CD4-positive, alpha-beta T cell treated with Interferon alpha-2 for 1 hour (primary cell): ENCODE measurements at places on chromosomes 13 and 19.

DNA sequence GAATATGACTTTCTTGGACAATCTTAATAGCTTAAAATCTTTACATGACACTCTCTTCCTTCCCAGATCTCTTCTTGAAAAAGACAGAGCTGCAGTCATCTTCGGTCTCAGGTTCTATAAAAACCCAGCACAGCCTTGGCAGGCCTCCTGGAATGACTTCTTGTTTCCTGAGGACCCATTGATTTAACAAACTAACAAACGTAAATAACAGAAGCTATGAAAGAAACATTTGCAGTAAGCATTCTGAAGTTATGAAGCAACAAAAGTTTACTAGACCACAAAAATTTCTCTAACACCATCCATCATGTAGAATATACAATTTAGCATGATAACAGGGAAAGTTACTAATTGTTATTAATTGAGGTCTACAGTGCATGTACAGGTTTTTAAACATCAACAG lies 62.8 kb upstream of the STARD13 start:
- no peak for DNase-seq

DNA sequence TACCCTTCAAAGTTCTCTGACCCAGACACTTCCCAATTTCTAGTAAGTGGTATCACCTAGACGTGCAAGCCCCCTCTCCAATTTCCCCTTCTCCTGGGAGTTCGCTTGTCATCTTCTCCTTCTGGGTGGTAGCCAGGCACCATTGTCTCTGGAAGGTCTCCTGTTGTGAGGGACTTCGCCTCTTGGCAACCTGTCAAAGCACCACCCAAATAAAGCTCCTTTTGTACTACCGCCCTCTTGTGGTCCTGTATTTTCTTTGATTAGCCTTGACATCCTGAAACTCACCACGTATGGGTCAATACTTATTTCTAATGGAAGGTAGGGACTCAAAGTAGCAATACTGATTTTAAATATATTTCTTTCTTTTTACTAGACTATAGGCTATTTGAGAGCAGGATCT lies 8.2 kb downstream of the GPC5 start:
- DNase-seq, result peak; percentile 55

DNA sequence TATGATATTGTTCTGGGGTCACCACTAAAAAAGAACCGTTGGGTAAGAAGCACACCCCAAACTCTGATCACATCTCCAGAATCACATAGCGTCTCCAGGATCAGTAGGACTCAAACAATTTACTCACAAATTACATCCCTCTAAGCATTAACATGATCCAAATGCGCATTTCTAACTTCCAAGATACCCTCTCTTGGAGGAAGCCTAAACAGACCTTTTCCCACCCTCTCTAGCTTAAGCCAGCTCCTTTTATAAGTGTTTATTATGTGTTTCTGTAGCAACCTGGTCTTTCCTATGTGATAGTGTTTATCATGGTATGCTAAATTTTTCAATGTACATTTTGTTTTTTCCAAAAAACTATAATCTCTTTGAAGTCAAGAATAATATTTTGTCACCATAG lies 1846.5 kb downstream of the OLFM4 start:
- no peak for DNase-seq

DNA sequence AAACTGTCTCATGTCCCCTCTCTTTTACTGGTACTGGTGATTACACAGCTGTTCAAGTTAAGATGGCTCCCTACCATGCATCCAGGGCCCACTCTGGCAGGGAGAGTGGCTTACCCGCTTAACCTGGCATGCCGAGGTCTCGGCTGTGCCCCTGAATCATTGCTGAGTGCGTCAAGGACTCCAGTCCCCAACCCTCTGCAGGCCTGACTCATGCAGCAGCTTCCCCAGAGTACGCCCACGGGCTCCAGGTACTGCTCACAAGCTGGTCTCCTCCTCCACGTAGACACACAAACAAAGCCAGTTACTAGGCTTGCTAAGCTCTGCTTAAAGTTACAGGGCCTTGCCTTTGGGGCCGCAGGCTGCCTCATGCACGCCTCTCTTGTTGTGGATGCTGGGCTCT lies 447.4 kb downstream of the COG6 start:
- DNase-seq, result peak; percentile 8

- no peak for DNase-seq
Observed at GRCh38 chr19:46067691-46068090, 26.9 kb upstream of the IGFL4 start.

DNA sequence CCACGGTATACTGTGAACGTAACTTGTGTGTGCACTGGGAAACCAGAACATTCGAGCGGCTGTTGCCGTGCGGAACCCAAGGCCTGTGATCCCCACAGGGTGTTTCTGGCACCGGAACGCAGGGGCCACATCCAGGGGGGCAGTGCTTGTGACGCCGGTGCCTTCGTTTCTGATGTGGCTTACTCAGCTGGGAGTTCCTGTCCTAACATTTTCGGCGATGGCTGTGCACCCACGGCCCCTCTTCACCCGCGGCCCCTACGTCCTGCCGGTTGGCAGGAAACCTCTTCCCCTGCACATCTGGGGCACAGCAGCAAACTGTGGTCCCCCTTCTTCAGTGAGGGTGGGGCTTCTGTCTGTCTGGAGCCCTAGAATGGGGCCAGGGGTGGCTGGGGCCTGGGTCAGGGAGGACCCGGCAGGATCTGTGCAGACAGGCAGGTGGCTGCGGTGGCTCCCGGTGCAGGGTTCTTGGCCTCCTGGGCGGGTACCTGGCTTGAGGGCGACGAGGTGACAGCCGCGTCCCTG lies 26.2 kb downstream of the CSNK1G2 start:
- peak; percentile 34 for DNase-seq

GRCh38 chr19:19120308-19121231 lies 17.7 kb downstream of the TMEM161A start:
- DNase-seq, result peak; percentile 22

DNA sequence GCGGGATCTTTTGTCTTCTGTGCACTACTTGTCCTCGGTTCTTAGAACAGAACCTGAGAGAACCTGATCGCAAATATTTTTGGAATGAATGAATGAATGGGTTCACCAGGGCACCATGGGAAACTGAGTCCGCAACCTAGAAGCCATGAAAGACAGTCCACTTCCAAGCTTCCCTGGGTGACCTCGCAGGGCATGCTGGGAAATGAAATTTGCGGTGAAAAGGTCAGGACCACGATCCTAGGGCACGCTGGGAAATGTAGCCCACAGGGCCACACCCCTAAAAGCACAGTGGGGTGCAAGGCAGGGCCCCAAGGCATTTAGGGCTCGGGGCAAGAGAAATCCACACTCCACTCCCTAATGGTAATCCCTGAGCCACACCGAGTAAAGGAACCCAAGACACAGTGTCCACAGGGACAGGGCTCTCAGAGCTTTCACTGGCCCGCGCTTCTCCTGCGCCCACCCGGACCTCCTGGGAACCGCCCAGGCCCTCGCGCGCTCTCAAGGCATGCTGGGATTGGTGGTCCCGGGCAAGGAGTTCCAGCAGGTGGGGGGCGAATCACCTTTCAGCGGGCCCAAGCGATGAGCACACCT lies 1.1 kb upstream of the PPP1R12C start:
- no peak for DNase-seq

DNA sequence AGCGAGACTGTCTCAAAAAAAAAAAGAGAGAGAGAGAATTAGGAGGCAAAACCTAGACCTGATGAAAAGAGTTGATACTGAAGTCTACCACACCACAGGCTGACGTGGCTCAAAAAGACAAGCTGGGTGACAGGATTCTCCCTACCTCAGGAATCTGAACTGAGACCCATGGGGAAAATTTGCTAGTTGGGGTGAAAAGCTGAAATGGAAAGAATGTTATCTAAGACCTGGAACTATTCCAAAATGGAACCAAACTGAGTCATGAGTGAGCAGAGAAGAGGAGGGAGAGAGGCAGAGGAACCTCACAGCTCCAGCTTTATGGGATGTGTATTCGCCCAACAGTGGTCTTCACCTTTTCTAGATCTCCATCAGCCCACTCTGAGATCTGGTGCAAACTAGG lies 11.7 kb downstream of the SMG9 start:
- DNase-seq, result no peak

GRCh38 chr19:531753-532560 lies at the start of gene CDC34:
Gene CDC34 (plus strand): TSS chr19:531760. CDS start chr19:531932, 172 bp downstream.
- DNase-seq, result no peak

GRCh38 chr19:9945319-9945966 lies 9.1 kb upstream of the OLFM2 start:
- no peak for DNase-seq

GRCh38 chr13:93290503-93290902 lies 63.9 kb downstream of the GPC6 start:
- no peak for DNase-seq

DNA sequence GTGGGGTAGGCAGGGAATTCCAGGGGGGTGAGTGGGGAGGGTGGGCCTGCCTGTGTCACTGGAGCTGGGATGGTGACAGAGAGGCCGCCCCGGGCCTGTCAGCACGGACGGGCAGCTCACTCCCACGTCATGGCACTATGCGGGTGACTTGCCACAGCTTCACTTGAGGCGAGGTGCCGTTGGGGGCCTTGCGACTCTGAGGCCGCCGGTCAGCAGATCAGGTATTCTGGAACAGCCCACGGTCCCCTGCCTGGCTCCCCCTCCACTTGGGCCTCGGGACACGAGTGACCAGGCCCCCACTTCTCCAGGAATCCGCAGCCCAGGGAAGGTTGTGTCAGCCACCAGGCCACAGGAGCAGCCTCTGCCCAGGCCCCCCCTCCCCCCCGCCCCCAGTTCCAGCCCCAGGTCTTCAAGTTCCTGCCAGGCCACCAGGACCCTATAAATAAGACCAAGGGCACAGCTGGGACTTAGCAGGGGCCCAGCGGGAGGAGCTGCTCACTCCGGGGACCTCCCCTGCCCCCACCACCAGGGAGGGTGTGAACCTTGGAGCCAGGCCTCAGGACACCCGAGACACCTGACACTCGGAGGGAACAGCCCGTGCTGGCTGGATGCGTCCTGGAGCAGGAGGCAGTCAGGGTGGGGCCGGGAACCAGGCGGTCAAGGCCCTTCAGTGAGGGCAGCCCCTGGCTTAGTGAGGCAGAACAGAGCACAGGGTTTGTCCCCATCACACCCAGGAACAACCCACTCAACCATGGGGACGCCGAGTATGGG lies 2.7 kb upstream of the MIDN start:
- DNase-seq, result no peak

GRCh38 chr13:60139272-60139671 lies 24.5 kb downstream of the DIAPH3 start:
- DNase-seq, result no peak

GRCh38 chr13:94617389-94618000 lies 15.8 kb downstream of the GPR180 start:
- DNase-seq, result peak; percentile 71

- DNase-seq, result no peak
Observed at GRCh38 chr13:48892053-48892687, 83.5 kb upstream of the FNDC3A start.

- peak; percentile 12 for DNase-seq
Observed at GRCh38 chr13:25249001-25249543, 38.2 kb downstream of the MTMR6 start.

GRCh38 chr13:53167561-53167960 lies 138.9 kb downstream of the OLFM4 start:
- no peak for DNase-seq

GRCh38 chr13:104773775-104774174 lies 1707.6 kb upstream of the SLC10A2 start:
- no peak for DNase-seq

DNA sequence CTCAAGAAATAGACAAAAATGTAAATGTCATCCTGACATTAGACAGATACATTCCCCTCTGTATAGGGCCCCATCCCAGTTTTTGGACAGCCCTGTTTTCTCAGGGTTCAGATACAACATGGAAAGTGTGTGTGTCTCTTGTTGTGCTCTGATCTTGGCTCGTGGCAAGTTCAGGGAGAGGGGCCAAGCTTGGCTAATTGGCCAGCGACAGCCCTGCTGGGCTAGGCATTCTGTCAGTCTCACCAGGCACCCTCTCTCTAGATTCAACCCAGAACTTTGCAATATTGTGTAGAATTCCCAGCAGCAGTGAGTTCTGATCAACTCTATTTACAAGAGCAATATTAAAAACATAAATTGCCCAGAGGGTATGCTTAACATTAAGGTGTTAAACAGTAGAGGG lies 30.1 kb downstream of the MTUS2 start:
- DNase-seq, result no peak

DNA sequence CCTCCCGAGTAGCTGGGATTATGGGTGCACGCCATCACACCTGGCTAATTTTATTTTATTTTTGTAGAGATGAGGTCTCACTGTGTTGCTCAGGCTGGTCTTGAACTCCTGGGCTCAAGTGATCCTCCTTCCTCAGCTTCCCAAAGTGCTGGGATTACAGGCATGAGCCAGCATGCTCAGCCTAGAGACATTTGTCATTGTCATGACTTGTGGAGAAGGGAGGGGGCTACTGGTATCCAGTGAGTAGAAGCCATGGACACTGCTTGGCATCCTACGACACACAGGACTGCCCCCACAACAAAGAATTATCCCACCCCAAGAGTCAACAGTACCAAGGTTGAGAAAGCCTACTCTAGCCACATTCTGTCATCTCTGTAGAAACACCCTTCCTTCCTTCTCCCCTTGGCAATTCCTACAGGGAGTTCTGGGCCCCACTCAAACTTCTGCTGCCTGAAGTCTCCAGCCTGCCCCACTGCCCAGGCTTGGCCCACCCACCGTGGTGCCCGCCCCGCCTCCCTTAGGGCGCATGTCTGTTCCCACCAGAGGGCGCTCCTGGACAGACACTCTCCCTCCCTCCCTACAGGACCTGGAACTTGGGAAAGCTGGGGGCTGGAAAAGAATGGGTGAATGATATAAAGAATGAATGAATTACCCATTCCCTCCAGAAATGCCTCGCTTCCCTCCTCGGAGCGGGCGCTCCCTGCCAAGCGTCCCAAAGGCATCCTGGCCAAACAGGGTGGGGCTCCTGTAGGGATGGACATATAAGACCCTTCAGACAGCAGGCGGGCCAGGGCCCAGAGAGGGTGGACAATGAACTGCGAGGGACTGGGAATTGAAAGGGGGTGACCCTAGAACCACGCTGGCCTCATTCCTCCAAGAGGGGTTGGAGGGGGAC lies 5.5 kb upstream of the EMP3 start:
- peak; percentile 76 for DNase-seq

GRCh38 chr19:40444825-40445312 lies 734 bp upstream of the SERTAD3 start:
- DNase-seq, result no peak

DNA sequence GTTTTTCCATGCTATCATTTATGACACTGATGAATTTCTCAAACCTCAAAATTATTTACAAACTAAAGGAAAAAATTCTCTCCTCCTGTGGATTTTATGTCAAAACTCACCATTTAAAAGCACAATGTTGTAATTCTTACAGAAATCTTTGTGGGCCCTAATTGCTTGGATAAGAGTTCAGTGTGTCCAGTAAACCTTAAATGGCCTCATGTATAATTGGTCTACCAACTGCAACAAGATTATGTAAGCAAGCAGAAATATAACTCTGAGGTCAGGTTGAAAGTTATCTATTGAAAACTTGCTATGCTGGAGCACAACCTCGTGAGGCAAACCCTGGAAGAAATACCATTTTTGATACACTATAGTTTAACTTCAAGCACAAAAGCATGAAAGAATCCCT lies 22.0 kb downstream of the VWA8 start:
- no peak for DNase-seq
